ENCODE measurements at places on chromosomes 5 and 9. TPM values are rescaled to one million over a fixed set of nuclear protein-coding genes. Genes with fewer than 3 reads are reported as not detected.
A peak's percentile ranks its signal among the peaks of the same experiment; 100 is the strongest.

The HNRNPK gene
- total RNA-seq = 616 TPM

The CENPK gene
- total RNA-seq = 4.9 TPM

The DENND4C gene
- 74.2 TPM for total RNA-seq

DNA sequence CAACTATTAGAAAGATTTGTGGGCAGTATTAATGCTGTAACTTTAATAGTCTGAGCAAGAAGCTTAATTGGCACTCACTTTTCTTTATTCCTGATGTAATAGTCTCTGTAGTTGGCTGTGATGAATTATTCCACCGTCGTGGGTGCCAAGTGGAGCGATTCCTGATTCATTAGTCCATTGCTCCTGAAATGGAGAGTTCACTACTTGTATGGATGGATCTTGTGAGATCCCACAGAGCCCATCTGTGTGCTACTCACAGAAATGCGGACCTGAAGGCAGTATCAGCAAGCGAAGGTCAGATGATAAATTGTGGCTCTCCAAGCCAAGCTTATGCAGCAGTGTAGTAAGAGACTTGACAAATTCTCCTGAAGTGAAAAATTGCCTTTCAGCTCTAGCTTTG is 212.2 kb downstream of the CHSY3 start:
- peak; percentile 32 for DNase-seq

GRCh38 chr9:88391921-88392320 is 3.7 kb downstream of the SPIN1 start:
- DNase-seq = no peak

GRCh38 chr5:14327624-14328023 is 184.5 kb downstream of the TRIO start:
- peak; percentile 65 for DNase-seq

DNA sequence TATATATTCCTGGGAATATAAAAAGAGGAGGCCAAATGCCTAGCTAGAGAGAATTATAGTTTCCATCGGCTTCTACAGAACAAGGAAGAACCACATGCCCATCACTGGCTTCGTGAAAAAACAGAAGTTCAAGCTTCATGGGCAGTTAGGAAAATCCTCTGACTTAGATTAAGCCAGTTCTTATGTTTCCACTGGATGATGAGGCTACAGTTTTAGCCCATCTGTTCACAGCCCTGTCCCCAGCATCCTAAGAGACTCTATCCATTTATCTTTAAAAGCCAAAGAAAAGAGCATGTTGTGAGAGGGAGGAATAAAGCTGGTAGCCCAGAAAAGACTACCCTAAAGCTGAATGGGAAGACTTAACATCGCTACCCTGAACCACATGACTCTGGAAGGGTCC is 285.5 kb upstream of the WWC1 start:
- DNase-seq = no peak

DNA sequence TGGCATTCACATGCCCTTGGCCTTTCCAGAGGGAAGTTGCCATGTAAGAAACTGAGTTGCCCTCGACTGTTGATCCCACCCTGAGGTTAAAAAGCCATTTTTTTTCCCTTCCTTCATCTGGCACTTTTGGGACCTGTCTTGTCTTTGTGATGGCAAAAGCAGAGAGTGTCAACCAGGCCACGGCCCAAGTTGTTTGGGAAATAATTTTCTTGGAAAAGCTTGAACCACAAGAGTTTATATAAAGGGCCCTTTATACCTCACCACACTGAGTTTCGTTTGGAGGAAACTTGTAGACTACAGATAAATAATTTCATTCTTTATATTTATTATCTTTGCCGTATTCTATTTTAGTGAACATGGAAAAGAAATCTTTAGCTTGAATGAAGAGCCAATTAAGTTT is 34.3 kb downstream of the ACTBL2 start:
- DNase-seq = no peak

- no peak for DNase-seq
These were observed 36.2 kb downstream of the SLC36A1 start for GRCh38 chr5:151483647-151484046.

- DNase-seq = no peak
These were observed 24.4 kb downstream of the CAMK4 start for GRCh38 chr5:111248571-111248970.

DNA sequence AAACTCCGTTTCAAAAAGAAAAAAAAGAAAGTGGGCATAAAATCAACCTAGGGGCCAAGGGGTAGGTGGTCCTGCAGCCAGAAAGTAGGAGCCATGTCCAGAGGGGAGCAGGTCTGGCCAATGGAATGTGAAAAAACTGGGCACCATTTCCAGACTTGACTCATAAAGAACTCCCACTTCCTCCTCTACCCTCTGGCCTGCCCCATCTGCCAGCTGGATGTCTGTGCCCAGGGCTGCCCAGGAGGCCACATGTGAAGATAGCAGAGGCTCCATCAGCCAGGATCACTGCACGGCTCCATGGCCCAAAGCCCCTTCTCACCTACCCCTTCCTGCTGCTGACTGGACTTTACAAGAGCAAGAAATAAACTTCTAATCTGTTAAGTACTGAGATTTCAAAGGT is 42.1 kb upstream of the EEIG1 start:
- DNase-seq = no peak

- no peak for DNase-seq
These were observed 8.7 kb downstream of the NACC2 start for GRCh38 chr9:136086213-136086881.

Measured in fibroblast of lung (primary cell).